ENCODE measurements at places on chromosomes 4 and X.

DNA sequence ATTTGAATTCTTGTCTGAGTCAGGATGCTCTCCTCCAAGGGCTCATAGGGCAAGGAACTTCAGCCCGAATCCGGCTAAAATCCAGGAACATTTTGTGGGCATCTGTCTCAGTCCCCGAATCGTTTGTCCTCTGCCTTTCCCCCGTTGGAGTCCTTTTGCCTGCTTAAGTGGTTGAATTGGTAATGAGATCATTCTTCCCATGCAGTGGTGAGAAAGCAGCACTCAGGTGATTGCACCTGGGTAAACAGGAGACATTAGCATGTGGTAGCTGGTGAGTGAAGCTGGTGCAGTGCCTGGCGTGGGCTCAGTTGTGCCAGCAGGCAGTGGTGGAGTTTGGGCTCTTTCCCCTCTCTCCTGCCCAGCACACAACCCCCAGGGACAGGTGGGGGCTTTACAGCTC is 61.9 kb upstream of the MTM1 start:
- no peak for DNase-seq

DNA sequence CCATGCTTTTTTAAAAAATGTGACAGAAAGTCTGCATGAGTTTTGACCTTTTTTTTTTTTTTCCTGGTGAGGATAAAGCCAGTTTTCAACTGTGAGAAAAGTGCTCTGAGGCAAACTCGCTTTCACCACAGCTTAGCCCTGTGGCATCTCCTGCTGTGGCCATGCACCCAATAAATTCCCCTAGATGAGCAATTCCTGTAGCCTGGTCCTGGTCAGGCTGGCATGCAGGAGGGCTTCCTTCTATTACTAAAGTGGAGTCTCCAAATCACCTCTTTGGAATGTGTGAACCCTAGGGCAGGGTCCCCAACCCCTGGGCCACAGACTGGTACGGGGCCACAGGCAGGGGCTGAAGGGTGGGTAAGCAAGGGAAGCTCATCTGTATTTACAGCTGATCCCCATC is 265.4 kb downstream of the RAPGEF2 start:
- DNase-seq, result no peak

GRCh38 chr4:163484906-163485305 is 9.6 kb upstream of the TMA16 start:
- DNase-seq, result peak; percentile 44

DNA sequence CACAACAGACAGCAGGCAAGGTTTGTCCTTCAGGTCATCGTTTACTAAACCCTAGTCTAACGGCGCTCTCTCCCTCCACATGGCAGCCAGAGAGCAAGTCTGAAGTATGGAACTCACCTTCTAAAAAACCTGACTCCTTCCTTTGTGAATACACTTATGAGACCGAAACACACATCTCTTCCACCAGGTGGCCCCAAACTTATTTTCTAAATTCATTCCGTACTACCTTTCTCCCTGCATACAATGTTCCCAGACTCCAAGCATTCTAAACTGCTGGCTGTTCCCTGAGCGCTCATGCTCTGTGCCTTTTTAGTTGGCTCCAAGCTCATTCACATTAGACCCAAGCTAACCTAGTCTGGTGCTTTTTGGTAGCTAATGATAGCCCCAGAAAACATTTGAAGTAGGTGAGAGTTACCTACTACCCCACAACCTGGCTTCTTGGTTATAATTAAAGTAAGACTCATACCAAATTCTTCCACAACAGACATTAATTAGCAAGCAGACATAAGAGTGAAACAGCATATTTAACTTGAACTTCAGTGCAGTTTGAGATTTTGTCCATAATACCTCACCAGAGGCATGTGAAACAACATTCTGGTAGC is 67.6 kb upstream of the DCLK2 start:
- DNase-seq, result no peak

GRCh38 chrX:72236841-72237240 is 2.0 kb downstream of the ERCC6L start:
- DNase-seq, result no peak

DNA sequence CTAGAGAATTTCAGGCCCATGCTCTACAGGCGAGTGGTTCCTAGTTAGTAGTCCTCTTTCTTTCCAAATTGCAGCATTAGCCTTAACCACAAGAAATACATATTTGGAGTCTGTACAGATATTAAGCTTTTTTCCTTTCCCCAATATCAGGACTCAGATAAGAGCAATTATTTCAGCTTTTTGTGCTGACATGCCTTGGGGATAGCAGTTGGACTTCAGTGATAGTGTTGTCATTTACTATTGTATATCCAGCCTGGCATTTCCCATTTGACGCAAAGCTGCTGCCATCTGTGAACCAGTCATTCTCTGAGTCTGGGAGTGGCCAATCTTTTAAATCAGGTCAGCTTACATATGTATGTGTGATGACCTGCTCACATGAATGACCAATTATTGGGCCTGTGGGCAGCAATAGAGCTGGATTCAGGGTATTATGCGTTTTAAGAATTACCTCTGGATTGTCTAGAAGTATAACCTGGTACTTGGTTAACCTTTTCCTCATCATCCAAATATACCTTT is 6.8 kb upstream of the CEP135 start:
- DNase-seq, result no peak

GRCh38 chr4:8055206-8055605 is 103.4 kb downstream of the ABLIM2 start:
- DNase-seq, result no peak
